ENCODE measurements at places on chromosomes 3 and 15. TPM values are rescaled to one million over a fixed set of nuclear protein-coding genes. Genes with fewer than 3 reads are reported as not detected.

RASL12 gene
- 19.1 TPM for polyA plus RNA-seq

SCAANT1 gene
- not detected for polyA plus RNA-seq

GP5 gene
- polyA plus RNA-seq: 0.46 TPM

OSTN gene
- 0.02 TPM for polyA plus RNA-seq

COL7A1 gene
- 1.1 TPM for polyA plus RNA-seq

ANKRD63 gene
- polyA plus RNA-seq: not detected

CACNA2D2 gene
- 2.8 TPM for polyA plus RNA-seq

MAP1A gene
- polyA plus RNA-seq: 4.0 TPM

SNTN gene
- polyA plus RNA-seq: not detected

UQCRC1 gene
- 141 TPM for polyA plus RNA-seq

SENP8 gene
- 1.7 TPM for polyA plus RNA-seq

MGA gene
- 14.8 TPM for polyA plus RNA-seq

SLC24A5 gene
- polyA plus RNA-seq: not detected

SLC9A9 gene
- polyA plus RNA-seq: 12.8 TPM

KCNMB2 gene
- 7.5 TPM for polyA plus RNA-seq

LRRIQ4 gene
- polyA plus RNA-seq: 0.17 TPM

MTHFS gene
- 21.5 TPM for polyA plus RNA-seq

GYG1 gene
- polyA plus RNA-seq: 58.4 TPM

SERINC4 gene
- polyA plus RNA-seq: not detected

BCHE gene
- 23.1 TPM for polyA plus RNA-seq

MST1R gene
- polyA plus RNA-seq: 0.98 TPM

CAMP gene
- polyA plus RNA-seq: not detected

SLC12A1 gene
- not detected for polyA plus RNA-seq

TMEM108 gene
- 0.61 TPM for polyA plus RNA-seq

UBP1 gene
- polyA plus RNA-seq: 62.7 TPM

STARD5 gene
- polyA plus RNA-seq: 9.4 TPM

AP3B2 gene
- 0.70 TPM for polyA plus RNA-seq

RTP3 gene
- polyA plus RNA-seq: not detected
